ENCODE measurements at places on chromosomes 5 and 9.

DNA sequence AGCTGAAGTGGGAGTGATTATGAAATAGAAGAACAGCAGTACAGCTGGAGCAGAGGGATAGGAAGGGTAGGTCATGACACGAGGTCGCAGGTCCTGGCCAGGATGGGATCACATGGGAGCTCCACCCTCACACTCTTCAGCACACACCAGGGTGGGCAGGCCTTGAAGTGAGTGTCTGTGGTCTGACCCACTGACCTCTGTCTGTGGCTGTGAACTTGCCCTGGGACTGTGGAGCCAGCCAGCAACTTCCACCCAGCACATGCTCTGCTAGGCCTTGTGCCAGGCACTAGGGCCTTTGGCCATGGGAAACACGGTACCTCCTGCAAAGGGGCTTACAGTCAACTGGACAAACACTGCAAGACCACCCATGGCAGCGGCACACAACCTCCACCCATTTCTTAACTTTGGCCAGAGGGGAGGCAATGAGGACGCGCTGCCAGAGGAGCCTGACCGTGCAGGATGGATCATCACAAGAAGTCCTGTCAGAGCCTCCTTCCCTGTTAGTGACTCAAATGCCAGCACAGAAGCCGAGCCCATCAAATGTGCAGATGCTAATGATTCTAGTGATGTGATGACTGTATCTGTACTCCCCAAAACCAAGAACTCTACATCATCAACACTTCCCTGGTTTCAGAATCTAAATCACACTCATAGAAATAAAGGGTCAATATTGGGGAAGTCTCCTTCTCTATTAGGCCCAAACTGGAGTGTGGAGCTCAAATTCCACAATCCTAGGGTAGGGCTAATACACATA, 113.6 kb downstream of the DPYSL3 start:
- no peak for DNase-seq

GRCh38 chr5:117999939-118000549, 988.3 kb downstream of the DTWD2 start:
- no peak for DNase-seq

- DNase-seq, result no peak
These were observed 76.7 kb downstream of the ARSB start for GRCh38 chr5:78908173-78909061.

DNA sequence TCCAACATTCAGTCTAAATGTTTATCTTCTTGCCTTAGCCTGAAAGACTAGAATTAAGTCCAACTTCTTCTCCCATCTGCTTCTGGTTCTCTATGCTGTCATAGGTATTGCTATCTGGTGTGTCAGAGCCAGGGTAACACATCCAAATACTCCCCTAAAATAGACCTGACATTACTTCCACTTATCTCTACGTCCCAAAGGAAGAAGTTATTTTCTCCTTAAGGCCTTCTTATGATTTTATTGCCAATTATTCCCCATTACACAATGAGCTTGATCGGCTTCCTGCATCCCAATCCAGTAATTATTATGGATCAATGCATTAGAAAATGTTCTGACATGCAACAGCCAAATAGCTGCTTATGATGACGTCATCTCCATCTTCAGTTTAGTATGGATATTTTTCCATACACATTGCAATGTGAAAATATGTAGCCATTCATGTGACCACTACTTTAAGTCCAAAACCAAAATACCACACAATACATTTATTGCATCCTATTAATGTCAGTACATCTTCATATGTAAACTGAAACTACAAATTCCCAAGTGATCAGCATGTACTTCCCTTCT, 555.5 kb downstream of the MAT2B start:
- no peak for DNase-seq

- DNase-seq, result no peak
These were observed 47.6 kb downstream of the THBS4 start for GRCh38 chr5:80082731-80083100.

GRCh38 chr5:17123010-17123409, 94.4 kb upstream of the BASP1 start:
- no peak for DNase-seq

DNA sequence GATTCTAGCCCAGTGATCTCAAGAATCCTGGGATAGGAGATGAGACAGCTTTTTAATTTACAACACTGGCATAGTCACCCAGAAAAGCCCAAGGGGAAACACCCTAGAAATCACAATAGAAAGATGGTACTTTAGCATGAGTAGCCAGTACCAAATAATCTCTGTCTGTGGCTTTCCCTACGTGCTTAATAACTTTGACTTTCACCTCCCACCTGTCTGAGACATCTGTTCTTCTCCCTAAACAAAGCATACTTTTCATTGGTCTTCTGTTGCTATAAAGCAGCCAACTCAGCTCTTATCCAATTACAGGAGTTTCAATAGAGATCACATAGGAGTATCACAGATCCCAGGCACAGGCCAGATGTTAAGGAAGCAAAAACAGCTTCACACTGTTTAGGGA, 10.4 kb downstream of the MARCHF3 start:
- DNase-seq, result no peak

- no peak for DNase-seq
These were observed 38.6 kb upstream of the GGTA1 start for GRCh38 chr9:121538221-121538620.

DNA sequence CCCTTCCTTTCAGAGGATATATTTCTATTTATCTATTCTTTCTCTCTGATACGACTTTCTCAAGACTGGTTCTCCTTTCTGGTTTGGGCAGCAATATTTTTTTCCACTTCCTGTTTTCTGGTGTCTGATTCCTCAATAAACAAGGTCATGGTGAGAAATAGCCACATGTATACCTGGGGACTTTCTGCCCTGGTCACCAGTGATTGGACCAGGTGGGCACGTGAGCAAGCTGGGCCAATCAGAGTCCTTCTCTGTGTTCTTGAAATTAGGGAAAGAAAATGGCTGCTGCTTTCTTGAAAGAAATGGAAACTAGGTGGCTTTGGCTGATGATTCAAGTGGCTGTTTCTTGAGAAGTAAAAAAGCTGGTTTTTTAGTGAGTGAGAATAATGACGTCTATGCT, 18.4 kb upstream of the GSN start:
- no peak for DNase-seq

- no peak for DNase-seq
These were observed 183.1 kb downstream of the TRIO start for GRCh38 chr5:14326035-14326903.

- no peak for DNase-seq
These were observed 12.0 kb downstream of the INIP start for GRCh38 chr9:112705768-112706427.

GRCh38 chr5:136230176-136230575, 37.2 kb upstream of the SMIM32 start:
- no peak for DNase-seq

DNA sequence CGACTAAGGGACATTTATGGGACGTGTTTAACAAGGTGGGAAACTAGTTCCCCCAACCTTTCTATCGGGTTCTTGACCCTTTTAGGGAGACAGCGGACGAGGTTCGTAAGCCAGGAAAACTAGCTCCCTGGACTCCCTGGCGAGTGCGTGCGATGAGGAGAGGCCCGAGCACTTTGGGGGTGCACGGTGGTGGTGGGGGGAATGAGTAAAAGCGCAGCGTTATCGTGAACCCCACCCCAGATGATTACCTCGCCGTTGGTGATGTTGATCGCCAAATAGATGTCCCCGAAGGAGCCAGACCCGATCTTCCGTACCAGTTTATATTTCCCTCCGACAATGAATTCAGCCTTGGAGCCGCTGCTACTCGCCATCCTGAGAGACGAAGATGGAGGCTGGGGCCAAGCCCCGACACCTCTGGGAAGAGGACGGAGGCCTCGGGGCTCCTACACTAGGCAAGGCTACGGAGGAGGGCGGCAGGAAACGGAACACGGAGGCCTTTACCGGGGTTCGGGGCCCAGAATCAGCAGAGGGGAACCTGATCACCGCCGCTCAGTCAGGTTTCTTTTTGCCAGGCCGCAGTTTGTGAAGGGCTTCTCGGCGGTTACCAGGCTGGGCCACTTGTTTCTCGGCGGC, 529 bp downstream of the CSNK1A1 start:
- no peak for DNase-seq

- DNase-seq, result no peak
These were observed 30.5 kb downstream of the DYNC2I2 start for GRCh38 chr9:128626181-128626580.

DNA sequence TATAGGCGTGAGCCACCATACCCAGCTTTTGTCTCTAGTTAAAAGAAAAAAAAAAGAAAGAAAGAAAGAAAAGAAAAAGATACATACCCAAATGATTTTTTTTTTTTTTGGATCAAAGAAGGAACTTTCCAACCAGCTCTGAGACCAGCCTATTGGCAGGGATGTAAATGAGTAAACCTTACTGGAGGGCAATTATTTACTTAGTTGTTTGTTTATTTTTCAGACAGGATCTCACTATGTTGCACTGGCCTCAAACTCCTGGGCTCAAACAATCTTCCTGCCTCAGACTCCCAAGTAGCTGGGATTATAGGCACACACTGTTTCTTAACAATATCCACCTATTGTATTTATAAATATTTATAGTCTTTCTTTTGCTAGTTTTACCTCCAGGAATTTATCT, 10.9 kb upstream of the SPOUT1 start:
- no peak for DNase-seq

DNA sequence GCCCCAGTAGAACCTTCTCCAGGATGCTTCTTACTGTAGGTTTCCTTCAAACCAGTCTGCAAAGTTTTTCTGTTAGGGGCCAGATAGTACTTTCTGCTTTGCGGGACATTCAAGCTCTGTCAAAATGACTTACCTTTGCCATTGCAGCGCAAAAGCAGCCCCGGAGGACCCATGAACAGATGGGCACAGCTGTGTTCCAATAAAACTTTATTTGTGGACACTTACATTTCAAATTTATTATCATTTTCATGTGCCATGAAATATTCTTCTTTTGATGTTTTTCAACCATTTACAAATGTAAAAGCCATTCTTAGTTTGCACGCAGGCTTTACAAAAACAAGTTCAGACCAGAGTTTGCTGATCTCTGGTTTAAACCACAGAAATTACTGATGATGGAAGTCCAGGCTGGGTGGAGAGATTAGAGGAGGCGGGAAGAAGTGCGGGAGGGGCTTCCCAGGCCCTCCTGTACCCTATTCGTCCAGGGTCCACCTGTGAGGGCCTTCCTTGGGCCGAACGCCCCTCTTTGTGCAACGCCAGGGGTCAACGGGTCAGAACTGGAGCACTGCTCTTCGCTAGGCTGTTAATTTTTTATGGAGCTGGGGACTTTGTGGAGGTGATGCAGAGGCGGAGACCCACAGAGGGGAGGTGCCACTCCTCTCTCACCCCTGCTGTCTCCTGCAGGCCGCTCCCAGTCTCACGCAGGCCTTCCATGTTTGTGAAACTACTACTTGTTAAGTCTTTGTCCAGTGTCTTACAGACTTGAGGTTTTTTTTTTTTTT, 7.6 kb upstream of the ASS1 start:
- DNase-seq, result no peak

GRCh38 chr5:130994496-130995253, 170.4 kb downstream of the HINT1 start:
- no peak for DNase-seq

DNA sequence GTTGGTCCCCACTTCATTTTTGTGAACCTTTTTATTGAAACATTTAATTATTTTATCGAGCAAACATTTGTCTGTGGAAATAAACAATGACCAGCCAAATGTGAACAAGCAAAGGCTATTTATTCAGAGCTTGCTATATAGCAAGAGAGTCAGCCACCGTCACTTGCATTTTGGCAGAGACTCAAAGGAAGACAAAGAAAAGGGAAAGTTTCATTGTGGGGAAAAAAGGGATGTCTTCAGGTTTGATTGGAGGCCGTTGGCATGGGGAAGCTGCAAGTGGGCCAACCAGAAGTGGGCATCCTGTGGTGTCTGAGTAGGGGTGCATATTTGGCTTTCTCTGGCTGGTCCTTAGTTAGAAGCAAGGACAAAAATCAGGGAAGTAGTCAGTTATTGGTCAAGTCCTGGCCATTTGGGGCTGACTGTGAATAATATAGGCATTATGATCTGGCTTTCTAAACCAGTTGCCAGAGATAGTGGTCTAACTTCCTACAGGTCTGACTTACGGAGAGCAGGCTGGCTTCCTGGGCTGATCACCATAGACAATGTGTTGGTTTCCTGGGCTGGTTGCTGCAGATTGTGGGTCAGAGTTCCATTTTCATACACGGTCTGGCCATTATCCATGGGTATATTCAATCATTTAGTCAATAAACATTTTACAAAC, 16.6 kb downstream of the ENC1 start:
- no peak for DNase-seq

- no peak for DNase-seq
These were observed 53.5 kb downstream of the MAMDC2 start for GRCh38 chr9:70097187-70097586.

- DNase-seq, result no peak
These were observed 42.0 kb downstream of the PRRT1B start for GRCh38 chr9:131587331-131587730.

DNA sequence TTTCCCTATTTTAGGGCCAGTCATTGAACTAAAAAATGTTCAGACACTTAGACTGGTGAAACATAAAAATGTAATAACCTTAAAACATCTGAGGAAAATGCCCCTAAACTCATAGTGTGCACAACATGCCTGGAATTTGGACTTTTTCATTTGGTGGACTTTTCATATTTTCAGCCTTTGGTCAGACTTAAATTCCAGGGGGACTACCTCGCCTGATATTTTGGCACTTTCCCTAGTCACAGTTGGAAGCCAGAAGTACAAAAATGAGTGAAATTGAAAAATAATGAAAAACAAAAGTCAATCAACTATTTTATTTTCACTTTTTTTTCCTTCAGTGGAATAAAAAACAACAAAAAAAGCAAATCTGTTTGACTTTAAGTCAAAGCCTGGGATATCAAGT, 256.2 kb downstream of the ACTL7B start:
- DNase-seq, result no peak

- no peak for DNase-seq
These were observed 156.6 kb downstream of the PIK3R1 start for GRCh38 chr5:68372161-68372560.

DNA sequence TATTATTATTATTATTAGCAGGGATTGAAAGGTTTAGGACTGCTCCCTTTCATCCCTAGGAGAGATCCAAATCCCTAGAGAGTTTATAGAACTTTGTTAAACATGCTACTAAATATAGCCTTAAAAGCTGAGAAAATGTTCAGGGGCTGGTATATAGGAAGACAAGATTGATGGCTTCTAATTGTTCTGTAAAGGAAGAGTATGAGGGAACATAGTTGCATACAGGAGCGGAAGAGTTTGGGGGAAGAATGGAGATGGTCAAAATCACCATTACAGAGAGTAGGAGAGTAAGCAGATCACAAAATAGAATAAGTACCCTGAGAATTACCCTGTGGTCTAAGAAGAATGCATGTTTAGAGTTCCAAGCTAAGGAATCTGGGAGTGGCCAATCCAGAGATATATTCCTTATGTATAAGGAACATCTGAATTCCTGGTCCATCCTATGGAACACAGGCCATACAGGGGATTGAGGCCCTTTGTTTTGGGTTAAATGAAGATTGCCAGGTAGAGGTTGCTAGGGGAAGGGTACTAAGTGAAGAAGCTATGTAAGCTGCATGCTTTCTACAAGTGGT, 158.0 kb upstream of the APC start:
- no peak for DNase-seq

Measured in activated CD4-positive, CD25-positive, alpha-beta regulatory T cell treated with anti-CD3 and anti-CD28 coated beads, Interleukin-2, amount 50 U/mL, for 16 hours (primary cell).